ENCODE measurements at places on chromosomes 6 and 20. TPM values are rescaled to one million over a fixed set of nuclear protein-coding genes. Genes with fewer than 3 reads are reported as not detected.

The GINS1 gene
- total RNA-seq = 6.4 TPM

The SERAC1 gene
- total RNA-seq = 9.0 TPM

The GPLD1 gene
- total RNA-seq = 2.7 TPM

The ETV7 gene
- total RNA-seq = 5.6 TPM

The SOBP gene
- 11.1 TPM for total RNA-seq

The C20orf144 gene
- not detected for total RNA-seq

The PPP1R3G gene
- total RNA-seq = 0.26 TPM

The ELOVL4 gene
- total RNA-seq = 0.70 TPM

The PNLDC1 gene
- 0.18 TPM for total RNA-seq

The OTOR gene
- not detected for total RNA-seq

DNA sequence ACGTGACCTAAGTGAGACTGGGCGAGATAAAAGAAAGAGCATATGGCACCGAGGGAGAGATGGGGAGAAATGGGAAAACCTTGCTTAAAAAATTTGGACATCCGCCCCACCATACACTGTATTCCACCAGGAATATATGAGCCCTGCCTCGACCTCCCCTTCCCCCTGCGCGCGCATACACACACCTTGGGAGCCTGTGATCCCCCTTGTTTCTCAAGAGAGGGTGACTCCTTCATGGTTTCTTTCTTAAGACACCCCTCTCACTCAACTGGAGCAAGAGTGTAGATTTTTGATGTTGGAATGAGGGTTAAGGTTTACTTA is 480 bp downstream of the ABCF1 start:
- peaks cover 10% of the 10 kb centered on the region for H3K4me1 ChIP-seq
- H3K27me3 ChIP-seq = no peaks in the 10 kb centered on the region
- peak overlapping the region; percentile 87 for H3K27ac ChIP-seq
- peak overlapping the region; percentile 64 for H3K4me3 ChIP-seq
- H3K36me3 ChIP-seq = no peaks in the 10 kb centered on the region
- no peak for DNase-seq

- H3K4me3 ChIP-seq = no peak overlapping the region
- H3K36me3 ChIP-seq = no peaks in the 10 kb centered on the region
- no peaks in the 10 kb centered on the region for H3K27me3 ChIP-seq
- H3K4me1 ChIP-seq = peaks cover 7% of the 10 kb centered on the region
These were observed 23.9 kb downstream of the SUMO4 start for GRCh38 chr6:149423964-149424440.

- no peaks in the 10 kb centered on the region for H3K36me3 ChIP-seq
- no peaks in the 10 kb centered on the region for H3K27me3 ChIP-seq
- H3K4me1 ChIP-seq = no peaks in the 10 kb centered on the region
- H3K27ac ChIP-seq = no peak overlapping the region
These were observed 64.2 kb upstream of the MYLIP start for GRCh38 chr6:16064671-16065072.

- H3K4me3 ChIP-seq = no peak overlapping the region
- no peaks in the 10 kb centered on the region for H3K4me1 ChIP-seq
- no peaks in the 10 kb centered on the region for H3K27me3 ChIP-seq
- no peak for DNase-seq
- H3K27ac ChIP-seq = peak overlapping the region; percentile 55
- H3K36me3 ChIP-seq = no peaks in the 10 kb centered on the region
These were observed 299.5 kb downstream of the PRL start for GRCh38 chr6:21997119-21998037.

DNA sequence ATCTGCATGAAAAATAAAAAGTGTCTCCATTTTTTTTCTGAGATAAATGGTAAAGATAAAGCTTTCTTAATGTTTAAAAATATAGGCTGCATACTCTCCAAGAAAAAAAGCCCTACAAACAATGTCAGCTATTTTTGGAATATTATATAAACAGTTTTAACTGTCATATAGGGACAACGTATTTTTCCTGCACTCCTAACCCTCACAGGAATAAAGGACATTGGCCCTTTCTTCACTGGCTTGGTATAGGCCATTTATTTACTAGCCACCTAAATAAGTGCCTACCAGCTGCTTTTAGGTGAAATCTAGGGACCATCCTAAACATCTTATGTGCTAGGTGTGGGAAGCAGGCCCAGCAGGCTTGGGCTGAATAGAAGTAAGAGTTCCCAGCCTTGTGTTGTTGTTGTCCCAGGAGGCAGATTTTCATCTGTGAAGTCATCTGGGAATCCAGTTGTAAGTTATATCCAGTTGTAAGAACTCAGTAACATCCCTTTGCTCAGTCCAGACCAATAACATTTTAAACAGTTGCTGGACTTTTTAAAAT is 21.3 kb downstream of the FOXO3 start:
- DNase-seq = no peak
- H3K36me3 ChIP-seq = peaks cover 5% of the 10 kb centered on the region
- no peak overlapping the region for H3K4me3 ChIP-seq
- peaks cover 46% of the 10 kb centered on the region for H3K4me1 ChIP-seq

GRCh38 chr6:162217811-162218493 is 509.6 kb downstream of the PRKN start:
- no peak overlapping the region for H3K27ac ChIP-seq
- no peak for DNase-seq
- no peaks in the 10 kb centered on the region for H3K36me3 ChIP-seq
- no peaks in the 10 kb centered on the region for H3K4me1 ChIP-seq
- no peaks in the 10 kb centered on the region for H3K27me3 ChIP-seq
- no peak overlapping the region for H3K4me3 ChIP-seq

DNA sequence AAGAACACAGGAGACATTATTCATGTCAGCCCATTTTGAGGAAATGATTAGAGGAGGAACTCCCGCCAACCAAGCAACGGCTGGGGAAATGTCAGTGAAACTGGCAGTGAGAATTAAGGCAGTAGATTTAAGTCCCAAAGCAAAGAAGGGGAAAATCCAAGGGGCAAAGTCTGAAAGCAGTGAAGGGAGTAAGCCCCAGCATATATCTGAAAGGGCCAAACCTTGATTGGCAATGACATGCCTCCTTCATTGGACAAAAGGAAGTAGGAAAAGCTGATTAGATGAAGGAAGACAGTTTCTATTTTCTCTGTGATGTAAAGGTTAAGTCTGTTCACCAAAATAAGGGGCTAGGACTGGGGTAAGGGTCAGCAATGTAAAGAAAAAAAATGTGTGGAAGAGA is 190.3 kb downstream of the RNF144B start:
- no peak overlapping the region for H3K4me3 ChIP-seq
- no peaks in the 10 kb centered on the region for H3K27me3 ChIP-seq
- H3K27ac ChIP-seq = no peak overlapping the region
- DNase-seq = no peak

DNA sequence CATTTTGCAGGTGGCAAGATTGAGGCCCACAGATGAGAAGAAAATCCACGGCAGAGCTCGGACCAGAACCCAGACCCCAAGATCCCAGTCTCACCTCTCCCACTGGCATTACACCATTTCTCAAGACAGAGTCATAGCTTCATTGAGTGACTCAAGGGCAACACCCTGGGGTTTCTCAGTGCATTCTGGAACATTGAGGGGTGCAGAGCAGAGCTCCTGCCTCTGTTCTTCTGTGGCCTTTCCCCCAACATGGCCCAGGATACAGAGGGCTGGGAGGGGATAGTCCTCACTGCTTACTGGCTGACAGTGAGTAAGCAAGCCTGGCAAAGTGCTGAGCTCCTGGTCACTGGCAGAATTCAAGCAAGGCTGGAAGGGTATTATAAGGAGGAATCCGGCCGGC is 74.0 kb downstream of the MDGA1 start:
- no peaks in the 10 kb centered on the region for H3K36me3 ChIP-seq
- H3K27me3 ChIP-seq = peaks cover 14% of the 10 kb centered on the region
- H3K27ac ChIP-seq = no peak overlapping the region
- no peak for DNase-seq
- H3K4me3 ChIP-seq = no peak overlapping the region

DNA sequence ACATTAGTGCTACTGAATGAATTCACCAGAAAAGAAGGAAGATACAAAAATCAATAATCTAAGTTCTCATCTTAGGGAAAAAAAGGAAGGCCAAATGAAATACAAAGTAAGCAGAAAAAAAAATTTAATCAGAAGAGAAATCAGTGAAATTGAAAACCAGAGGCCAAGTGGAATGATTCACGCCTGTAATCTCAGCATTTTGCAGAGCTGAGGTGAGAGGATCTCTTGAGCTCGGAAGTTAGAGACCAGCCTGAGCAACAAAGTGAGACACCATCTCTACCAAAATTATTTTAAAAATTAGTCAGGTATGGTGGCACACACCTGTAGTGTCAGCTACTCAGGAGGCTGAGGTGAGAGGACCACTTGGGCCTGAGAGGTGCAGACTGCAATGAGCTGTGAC is 21.2 kb upstream of the ASF1A start:
- H3K36me3 ChIP-seq = no peaks in the 10 kb centered on the region
- H3K27me3 ChIP-seq = no peaks in the 10 kb centered on the region
- no peak overlapping the region for H3K4me3 ChIP-seq
- peaks cover 5% of the 10 kb centered on the region for H3K4me1 ChIP-seq
- no peak overlapping the region for H3K27ac ChIP-seq

GRCh38 chr6:38853236-38853635 is 138.1 kb downstream of the DNAH8 start:
- no peak overlapping the region for H3K4me3 ChIP-seq
- H3K4me1 ChIP-seq = no peaks in the 10 kb centered on the region
- H3K36me3 ChIP-seq = no peaks in the 10 kb centered on the region
- DNase-seq = no peak

- no peak overlapping the region for H3K27ac ChIP-seq
- H3K4me1 ChIP-seq = no peaks in the 10 kb centered on the region
- DNase-seq = no peak
- H3K36me3 ChIP-seq = no peaks in the 10 kb centered on the region
These were observed 41.1 kb upstream of the NKX2-2 start for GRCh38 chr20:21554985-21555384.

GRCh38 chr6:83459663-83460062 is 28.8 kb upstream of the ME1 start:
- H3K27ac ChIP-seq = no peak overlapping the region
- H3K27me3 ChIP-seq = no peaks in the 10 kb centered on the region
- DNase-seq = no peak
- no peaks in the 10 kb centered on the region for H3K4me1 ChIP-seq
- H3K36me3 ChIP-seq = no peaks in the 10 kb centered on the region

DNA sequence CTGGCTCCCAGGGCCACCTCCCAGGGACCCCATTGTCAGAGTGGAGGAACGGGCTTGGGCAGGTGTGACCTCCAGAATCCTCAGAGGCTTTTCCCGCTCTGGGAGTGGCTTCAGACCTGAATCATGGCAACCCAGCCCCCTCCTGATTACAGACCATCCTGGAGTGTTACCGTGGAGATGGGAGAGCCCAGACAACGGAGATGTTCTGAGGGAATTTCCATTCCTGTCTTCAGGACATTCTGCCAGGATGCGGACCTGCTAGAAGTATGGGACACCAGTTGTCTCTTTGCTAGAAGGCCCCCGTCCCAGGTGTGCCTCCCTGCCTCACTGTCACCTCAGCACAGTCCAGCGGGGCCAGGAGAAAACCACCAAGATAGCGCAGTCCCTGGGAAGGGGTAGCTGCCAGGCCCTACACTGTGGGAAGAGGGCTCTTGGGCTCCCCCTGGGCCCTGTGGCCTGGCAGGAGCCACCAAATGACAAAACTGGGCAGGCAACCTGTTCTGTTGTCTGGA is 109.9 kb downstream of the PSMB1 start:
- no peaks in the 10 kb centered on the region for H3K36me3 ChIP-seq
- H3K27ac ChIP-seq = no peak overlapping the region
- H3K27me3 ChIP-seq = no peaks in the 10 kb centered on the region
- DNase-seq = no peak
- H3K4me1 ChIP-seq = peaks cover 2% of the 10 kb centered on the region
- H3K4me3 ChIP-seq = no peak overlapping the region

GRCh38 chr20:59636766-59637370 is 32.5 kb downstream of the PHACTR3 start:
- DNase-seq = no peak
- H3K27ac ChIP-seq = no peak overlapping the region
- no peaks in the 10 kb centered on the region for H3K4me1 ChIP-seq
- no peaks in the 10 kb centered on the region for H3K36me3 ChIP-seq
- H3K4me3 ChIP-seq = no peak overlapping the region
- H3K27me3 ChIP-seq = no peaks in the 10 kb centered on the region

DNA sequence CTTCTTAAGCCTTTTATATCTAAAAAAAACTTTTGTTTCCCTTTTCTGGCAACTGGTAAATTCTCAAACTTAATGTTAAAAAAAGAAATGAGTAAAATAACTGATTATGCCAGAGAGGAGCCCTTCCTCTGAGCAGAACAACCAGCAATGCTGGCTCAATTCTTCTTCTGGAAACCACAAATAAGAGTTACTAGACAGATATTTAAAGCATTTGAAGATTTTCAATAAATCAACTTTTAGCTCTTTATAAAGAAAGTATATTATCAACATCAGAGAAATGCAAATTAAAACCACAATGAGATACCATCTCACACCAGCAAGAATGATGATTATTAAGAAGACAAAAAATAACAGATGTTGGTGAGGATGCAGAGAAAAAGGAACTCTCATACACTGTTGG is 61.1 kb upstream of the TCF21 start:
- no peaks in the 10 kb centered on the region for H3K27me3 ChIP-seq
- no peak overlapping the region for H3K27ac ChIP-seq
- H3K4me1 ChIP-seq = no peaks in the 10 kb centered on the region

- H3K4me3 ChIP-seq = no peak overlapping the region
- H3K4me1 ChIP-seq = no peaks in the 10 kb centered on the region
- no peak overlapping the region for H3K27ac ChIP-seq
These were observed 215.4 kb downstream of the TSHZ2 start for GRCh38 chr20:53187392-53188068.

GRCh38 chr6:52590152-52590891 is 13.5 kb upstream of the TRAM2 start:
- DNase-seq = peak; percentile 54
- no peak overlapping the region for H3K4me3 ChIP-seq
- no peak overlapping the region for H3K27ac ChIP-seq
- peaks cover 11% of the 10 kb centered on the region for H3K4me1 ChIP-seq
- no peaks in the 10 kb centered on the region for H3K36me3 ChIP-seq

- H3K27ac ChIP-seq = no peak overlapping the region
- no peak for DNase-seq
- H3K4me3 ChIP-seq = no peak overlapping the region
- H3K4me1 ChIP-seq = no peaks in the 10 kb centered on the region
These were observed 912 bp upstream of the OR12D3 start for GRCh38 chr6:29376003-29376402.

DNA sequence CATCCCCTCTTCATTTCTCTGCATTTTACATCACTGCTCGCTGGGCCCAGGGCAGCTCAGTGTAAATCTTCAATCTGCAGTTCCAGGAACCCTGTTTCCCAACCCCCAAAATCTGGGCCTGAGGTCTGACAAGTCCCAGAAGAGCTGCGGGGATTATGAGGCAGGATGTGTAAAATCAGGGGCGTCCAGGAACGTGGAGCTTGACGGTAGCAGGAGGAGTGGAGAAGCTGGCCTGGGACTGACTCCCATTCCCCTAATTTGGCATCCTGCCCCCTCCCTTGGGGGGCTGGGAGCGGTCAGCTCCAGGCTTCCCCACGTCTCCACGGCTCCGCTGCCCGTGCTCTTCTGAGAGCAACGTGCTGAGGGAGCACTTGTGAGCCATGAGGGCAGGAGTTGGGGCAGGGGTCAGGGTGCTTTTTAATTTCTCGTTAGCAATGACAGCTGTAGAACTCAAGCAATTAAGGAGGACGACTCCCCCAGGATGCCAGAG is 23.4 kb upstream of the VEGFA start:
- H3K4me1 ChIP-seq = no peaks in the 10 kb centered on the region
- no peak overlapping the region for H3K4me3 ChIP-seq
- H3K27ac ChIP-seq = no peak overlapping the region
